ENCODE measurements at places on chromosomes 5 and 9.

DNA sequence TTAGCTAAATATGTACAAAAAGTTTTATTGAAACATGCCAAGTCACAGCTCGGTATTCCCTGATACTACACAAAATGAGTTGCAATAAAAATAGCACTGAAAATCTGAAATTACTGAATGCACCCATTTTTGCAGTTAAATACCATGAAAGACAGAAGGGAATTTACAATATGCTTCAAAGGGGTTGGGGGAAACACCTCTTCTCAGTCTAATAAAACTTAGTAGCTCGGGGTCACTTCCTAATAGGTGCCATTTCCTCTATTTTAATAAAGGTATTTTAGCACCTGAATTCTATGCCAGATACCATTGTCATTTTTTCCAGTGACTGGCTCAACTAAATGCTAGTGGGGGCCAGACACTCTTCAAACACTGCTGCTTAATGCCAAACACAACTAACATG is 204.1 kb upstream of the MEF2C start:
- DNase-seq = no peak

- DNase-seq = no peak
Measured at GRCh38 chr5:7851240-7851592, 283 bp upstream of the CFAP90 start.

DNA sequence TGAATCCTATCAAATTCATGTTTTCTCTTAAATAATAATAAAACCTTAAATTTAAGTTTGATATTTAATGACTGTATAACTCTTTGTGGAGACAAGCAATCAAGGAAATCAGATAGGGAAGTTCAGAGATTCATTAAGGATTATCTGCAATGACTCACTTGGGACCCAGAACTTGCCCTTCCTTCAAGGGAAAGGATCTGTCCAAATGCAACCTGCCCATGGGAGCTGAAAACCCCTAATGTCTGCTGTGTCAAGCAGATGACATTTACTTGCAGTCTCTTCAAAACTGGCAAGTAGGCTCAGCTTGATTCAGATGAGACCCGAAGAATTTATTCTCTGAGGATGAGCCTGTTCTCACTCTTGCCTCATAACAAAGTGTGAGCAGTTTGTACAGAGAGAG is 1577.6 kb downstream of the EFNA5 start:
- no peak for DNase-seq

GRCh38 chr9:134026581-134026980 is 1.3 kb downstream of the BRD3OS start:
- no peak for DNase-seq

- peak; percentile 31 for DNase-seq
Measured at GRCh38 chr9:83536332-83536731, 1.9 kb downstream of the FRMD3 start.

DNA sequence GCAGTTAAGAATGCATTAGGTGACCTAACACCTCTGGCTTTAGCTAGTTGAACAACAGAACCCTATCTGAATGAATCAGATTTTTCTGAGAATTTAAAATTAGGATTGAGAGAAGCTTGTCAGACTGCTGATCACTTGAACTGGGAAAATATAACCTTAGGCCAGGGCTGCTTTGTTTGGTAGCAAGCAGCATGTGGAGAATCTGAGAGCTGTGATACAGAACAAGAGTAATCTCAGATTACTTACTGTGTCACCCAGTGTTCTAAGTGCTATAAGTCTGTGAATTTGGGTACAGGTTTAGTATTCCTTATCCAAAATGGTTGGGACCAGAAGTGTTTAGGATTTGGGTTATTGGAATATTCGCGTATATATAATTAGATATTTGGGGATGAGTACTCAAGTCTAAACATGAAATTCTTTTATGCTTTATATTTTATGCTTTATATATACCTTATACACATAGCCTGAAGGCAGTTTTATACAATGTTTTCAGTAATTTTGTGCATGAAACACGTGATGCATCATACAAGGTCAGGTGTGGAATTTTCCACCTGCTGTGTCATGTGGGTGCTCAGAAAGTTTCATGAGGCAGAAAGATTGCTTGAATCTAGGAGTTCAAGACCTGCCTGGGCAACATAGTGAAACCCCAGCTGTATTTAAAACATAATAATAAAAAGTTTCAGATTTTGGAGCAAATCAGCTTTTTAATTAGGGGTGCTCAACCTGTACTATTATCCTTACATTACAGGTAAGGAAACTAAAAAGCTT is 8.3 kb upstream of the CHD1 start:
- DNase-seq = no peak

DNA sequence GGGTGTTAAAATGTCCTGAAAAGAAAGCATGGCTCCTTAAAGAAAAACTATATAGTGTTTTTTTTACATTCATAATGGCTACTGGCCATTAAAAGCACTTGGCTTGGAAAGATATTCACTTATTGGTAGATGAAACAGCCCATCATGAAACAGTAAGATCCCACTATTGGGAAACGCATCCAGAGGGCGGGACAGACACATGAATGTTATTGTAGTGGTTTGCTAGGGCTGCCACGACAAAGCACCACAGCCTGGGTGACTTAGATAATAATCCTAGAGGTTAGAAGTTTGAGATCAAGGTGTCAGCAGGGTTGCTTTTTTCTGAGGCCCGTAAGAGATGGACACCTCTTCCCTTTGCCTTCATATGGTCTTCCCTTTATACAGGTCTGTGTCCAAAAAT is 139.4 kb upstream of the ANKH start:
- no peak for DNase-seq

GRCh38 chr9:96554326-96554725 is 65.3 kb downstream of the CDC14B start:
- DNase-seq = no peak

DNA sequence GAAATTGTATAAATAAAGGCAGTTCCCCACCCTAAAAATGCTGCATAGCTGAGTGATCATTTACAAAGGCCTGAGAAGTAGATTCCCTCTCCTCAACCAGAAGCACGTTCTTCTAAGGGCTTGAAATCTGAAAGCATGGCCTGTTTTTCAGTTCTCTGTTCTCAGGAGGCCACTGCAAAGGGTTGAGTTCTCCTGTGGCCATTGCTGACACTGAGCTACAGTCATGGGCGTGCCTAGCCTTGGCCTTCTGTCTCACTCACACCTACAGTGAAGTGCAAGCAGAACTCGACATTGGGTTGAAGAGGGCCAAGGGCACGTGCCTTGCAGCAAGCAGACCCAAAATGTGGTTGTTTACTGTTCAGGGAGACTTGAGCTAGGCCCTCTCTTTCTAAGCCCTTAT is 276.6 kb upstream of the VLDLR start:
- no peak for DNase-seq

DNA sequence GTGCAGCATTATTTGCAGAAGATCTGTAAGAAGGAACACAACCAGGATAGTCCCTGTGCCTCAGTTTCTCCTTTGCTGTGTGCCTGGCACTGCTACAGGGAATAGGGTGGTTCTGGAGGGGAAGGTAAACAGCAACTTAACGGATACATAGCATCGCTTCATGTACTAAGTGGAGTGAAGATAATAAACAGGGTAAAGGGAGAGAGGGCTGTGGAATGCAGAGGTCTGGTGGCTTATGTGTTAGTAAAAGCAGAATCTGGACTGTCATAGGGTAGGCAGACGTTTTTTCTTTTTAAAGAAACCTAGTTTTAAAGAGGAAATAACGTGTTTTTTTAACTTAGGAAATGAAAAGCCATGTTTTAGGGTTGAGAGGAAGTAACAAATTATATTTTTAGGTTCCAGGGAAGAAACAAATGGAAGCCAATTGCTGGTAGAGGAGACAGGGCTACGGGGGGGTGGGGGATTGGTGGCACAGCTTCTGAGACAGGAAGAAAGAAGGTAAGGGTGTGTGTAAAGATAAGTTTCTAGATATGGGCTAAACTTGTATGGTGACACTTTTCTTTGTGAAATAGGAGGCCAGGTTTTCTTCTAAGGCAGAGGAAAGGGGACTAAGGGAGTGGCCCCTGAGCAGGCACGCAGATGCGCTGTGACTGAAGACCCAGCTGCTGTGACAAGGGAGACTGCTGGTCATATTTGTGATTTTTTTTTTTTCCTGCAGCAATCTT is 1.3 kb downstream of the GNG10 start:
- DNase-seq = peak; percentile 2
